Activated T-cell treated with anti-CD3 and anti-CD28 coated beads for 48 hours (primary cell): ENCODE measurements at places on chromosomes 7 and 10.

GRCh38 chr10:84075226-84076046 lies 63.9 kb upstream of the GHITM start:
- no peak for DNase-seq

GRCh38 chr7:116518961-116519360 lies 5.9 kb upstream of the CAV1 start:
- no peak for DNase-seq

DNA sequence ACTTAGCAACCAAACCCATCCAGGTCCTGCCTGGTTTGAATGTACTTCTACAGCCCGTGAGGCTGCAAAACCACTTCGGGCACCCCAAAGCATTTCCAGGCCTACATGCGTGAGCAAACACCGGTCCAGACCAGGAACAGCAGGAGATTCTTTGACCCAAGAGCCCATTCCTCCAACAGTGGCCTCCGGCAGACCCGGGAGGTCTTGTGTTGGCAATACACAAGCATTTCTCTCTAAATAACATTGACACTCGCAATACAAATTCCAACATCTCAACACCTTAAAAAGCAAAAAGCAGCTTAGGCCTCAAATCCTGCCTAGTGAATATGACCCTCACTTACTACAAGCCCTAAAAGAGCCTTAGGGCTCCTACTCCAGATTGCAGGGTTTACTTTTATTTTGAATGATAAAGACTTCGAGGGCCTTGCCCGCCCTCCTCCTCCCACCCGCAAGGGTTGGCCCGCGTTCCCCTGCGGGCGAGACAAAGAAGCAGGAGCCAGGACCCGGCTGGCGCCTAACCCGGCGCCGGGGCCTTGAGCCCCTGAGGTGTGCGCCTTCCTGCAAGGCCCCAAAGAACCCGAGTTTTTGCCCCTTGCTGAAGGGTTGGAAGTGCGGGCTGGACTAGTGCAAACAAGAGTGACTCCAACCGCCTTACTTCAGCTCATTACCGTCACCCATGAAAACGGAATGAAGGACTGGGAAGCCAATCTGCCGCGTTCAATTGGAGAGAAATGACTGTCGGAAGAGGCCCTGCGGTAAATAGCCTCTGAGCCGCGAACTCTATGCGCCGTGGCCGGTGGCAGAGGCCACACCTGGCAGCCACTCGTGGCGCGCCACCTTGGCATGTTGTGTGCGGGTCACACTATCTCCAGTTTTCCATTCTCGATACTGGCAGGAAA lies 3.4 kb upstream of the DLX6 start:
- no peak for DNase-seq

DNA sequence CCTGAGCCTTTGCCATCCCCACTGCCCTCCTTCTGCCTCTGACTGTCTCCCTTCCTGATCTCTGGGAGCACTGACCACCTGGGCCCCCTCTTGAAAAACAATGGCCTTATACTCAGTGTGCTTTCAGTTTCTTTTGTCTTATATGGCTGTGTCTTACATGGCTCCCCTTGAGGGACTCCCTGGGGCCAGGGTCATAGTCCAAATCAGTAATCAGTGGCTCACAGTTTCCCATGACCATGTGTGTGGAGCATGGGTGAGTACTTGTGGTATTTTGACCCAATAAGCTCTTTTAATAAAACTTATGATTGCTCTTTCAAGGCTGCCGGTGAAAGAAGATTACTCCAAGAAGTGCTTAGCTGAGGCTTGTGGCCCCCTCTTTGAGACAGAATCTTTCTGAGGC lies 62.4 kb upstream of the PCBD1 start:
- DNase-seq, result no peak

GRCh38 chr10:50033481-50033880 lies 34.3 kb upstream of the WASHC2A start:
- no peak for DNase-seq
